ENCODE measurements at places on chromosomes 7 and 10.

DNA sequence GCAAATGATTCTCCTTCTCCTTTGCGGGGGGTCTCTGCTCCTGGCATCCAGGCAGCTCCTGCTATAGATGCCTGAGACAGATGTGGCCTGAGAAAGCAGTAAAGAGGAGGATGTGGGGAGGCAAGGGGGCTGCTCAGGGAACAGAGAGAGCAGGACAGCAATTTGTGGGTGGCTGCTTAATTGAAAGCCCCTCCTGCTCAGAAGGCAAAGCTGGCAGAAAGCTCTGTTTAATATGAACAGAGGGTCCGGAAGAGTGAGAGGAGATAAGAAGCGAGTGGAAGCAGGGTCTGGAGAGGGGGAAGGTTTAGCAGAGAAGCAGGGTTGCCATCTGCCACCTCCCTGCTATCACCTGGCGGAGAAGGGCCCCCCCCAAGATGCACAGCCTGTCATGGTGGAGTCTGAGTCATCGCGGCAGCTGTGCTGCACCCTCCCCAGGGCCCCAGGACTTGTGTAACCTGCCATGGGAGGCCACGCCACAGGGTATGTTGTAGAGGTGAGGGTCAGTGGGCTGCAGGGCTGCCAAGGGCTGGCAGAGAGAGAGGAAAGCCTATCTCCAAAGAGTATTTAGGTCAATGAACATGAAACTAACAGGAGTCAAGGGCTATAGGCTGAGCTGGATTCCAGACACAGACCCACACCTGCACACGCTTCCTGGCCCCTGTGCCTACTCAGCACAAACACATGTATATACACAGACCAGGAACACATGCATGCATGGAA is 1109.8 kb upstream of the AUTS2 start:
- no peak for DNase-seq

DNA sequence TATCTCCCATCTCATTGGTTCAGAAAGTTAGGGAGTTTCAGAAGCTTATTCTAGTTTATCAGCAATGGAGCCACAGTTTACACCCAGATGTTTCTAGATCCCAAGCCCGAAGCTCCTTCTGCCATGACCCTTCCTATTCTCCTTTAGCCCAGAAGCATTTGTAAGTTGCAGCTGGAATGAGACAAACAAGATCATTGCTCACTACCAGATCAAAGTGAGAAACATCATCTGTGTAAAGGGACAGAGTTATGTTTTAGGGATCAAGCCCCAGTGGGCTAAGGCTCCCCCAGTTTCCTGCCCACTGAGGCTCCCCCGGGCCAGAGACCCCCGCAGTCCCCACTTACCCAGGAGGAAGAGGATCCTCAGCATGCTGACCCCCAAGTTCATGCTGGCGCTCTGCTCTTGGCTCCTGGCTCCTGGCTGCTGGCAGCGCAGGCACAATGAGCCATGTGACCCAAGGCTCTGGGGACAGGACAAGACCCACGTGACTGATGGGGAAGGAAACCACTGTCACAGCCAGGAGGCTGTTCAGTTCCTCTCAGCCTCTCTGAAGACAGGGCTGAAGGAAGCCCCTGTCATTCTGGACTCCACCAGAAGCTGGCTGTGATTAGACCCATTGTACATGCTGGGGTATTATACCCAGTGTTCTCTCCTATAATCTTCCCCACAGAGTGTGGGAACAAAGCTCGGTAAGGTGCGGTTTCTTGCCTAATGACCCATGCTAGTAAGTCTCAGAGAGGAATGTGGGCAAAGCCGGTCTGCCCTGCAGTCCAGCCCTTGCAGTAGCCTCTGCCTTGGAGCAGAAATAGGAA is at the start of gene TMEM273:
TSS of gene TMEM273 (minus strand) at position 442 of the 812 bp plus-strand sequence. CDS start at position 387, 55 bp downstream.
- peak; percentile 32 for DNase-seq

DNA sequence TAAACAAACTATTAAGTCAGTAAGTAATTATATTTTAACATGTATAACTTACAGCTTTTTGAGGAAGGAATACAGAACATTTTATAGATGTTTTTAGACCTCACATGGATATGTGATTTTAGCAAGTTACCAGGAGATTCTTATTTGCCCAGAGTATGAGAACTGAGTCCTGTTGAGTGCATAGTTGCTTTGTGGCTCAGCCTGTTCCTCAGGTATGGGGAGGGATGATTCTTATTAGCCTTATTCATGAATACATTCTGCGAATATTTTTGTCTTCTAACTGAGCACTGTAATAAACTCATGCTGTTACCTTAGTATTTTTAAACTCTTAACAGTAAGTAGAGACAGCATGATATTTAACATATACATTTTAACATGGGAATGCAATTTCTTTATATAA is 17.9 kb downstream of the BTAF1 start:
- DNase-seq, result no peak

GRCh38 chr7:97430006-97430405 is 301.9 kb upstream of the TAC1 start:
- DNase-seq, result no peak

GRCh38 chr10:72344932-72345331 is 9.8 kb downstream of the DNAJB12 start:
- DNase-seq, result no peak

DNA sequence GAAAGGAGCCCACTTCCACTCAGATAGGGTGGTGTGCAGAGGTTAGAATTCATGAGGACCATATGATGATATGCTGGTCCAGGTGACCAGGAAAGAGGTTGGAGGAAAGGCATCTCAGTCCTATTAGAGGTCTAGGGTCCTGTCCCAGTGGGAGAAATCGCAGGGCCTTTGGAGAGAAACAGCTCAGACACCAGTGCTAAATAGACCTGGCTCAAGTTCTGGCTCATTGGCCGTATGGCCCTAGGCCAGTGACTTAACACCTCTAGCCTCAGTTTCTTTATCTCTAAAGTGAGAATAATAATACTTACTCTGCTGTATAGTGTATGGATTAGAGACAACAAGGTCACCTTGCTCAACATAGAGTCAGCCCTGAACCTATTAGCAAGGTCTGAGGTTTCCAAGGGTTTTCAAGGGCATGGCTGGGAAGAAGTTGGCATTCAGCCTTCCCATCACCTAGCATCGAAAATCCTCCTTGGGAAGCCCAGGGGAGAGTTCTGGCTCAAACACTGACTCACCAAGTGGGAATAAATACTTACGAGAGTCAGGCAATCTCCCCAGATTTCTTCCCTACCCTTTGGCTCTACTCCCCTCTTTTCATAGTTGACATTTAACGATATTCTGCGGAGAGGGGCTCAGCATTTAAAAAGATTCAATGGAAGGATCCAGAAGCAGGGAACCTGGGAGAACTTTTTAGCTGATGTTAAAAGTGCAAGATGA is 473.1 kb upstream of the PODXL start:
- no peak for DNase-seq

GRCh38 chr7:120304674-120305073 is 31.7 kb downstream of the KCND2 start:
- DNase-seq, result no peak

DNA sequence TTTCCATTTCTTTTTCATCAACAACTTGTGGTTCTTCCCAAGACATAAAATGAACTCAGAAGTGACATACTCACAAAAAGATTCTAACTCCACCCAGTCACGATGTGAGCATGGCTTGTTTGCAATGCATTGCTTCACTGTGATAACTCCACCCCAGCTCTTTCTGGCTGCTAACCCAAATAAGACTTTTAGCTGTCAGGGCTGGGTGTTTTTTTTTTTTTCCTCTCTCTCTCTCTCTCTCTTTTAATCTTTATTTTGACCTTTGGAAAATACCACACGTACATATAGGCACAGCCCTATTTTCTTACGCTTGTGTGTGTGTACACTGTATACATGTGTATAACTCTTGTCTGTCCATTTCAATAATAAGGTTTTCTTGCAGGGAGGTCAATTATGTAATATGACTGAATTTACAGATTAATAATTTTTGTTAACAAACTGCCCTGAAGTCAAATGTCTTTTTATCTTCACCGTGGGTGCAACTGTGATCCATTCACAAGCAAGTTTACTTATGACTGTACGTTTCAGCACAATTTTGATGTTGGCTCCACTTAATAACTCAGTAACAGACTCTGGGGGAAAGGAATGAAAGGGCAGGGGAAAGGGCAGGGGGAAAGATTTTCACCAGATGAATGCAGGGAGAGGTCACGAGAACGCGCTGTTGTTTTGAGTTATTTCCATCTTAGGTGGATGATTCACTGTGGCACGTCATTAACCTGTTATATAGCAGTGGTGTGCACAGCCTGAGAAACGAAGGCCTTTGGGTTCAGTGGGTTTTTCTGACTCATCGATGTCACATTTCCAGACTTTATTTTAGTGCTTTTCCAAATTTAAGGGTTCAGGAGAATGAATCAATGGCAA is 49.1 kb downstream of the APBB1IP start:
- no peak for DNase-seq

DNA sequence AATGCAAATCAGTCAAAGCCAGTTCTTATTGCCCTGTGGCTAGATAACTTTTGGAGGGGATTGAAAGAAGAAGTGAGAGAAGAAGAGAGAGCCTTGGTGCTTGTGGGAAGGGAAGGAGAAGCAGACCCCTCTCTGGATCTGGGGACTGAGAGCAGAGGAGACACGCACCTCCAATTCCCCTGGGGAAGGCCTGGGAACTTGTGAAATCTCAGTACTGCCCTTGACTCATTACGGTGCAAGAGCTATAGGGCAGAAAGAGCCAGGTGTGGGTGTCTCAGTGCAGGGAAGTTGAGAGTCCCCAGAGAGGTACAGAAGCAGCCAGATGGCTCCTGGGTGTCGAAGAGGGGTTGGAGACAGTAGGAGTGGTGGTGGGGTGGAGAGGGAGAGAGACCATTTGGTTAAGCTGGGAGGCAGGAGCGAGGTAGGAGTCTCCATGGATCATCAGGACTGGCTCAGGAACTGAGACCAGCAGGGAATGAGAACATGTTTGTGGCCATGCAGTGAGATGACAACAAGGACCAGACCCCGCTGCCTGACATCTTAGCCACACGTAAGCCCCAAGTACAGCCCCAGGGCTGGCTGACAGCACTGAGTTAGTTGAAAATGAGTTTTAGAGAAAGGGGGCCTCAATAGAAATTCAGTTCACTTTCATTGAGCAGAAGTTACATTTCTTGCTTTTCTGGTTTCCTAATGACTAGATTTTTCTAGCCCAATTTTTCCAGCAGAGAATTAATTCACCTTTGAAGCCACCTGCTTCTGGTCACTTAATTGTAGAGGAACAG is 238.2 kb downstream of the BUB3 start:
- no peak for DNase-seq

Measured in esophagus squamous epithelium (tissue), 5 donors.